ENCODE measurements at places on chromosomes 7 and 10.
A peak's percentile ranks its signal among the peaks of the same experiment; 100 is the strongest.

GRCh38 chr7:132345030-132345429, 231.2 kb downstream of the PLXNA4 start:
- no peak for DNase-seq

DNA sequence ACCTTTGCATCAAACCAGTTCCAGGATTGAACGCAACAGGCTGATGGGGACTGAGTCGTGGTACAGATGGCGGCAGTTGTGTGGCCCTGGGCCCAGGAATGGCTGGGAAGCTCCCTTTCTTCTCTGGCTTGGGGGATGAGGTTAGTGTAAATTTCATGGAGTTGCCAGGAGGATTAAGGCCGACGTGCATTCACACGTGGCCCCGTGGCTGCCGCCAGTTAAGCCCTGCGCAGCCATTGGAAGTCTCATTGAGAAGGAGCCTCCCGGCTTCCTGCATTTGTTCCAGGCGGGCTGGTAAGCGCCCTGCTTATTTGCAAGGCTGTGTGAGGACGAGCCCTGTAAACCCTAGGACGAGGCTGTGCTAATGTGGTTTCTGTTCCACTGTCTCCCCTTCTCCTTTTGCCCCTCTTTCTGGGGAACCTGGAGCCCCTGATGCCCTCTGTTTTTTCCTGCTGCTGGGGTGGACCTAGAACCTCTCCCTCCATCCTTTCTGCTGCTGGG, 174.7 kb upstream of the TNRC18 start:
- no peak for DNase-seq

- no peak for DNase-seq
These were observed 59.5 kb downstream of the ACADSB start for GRCh38 chr10:123068087-123068853.

DNA sequence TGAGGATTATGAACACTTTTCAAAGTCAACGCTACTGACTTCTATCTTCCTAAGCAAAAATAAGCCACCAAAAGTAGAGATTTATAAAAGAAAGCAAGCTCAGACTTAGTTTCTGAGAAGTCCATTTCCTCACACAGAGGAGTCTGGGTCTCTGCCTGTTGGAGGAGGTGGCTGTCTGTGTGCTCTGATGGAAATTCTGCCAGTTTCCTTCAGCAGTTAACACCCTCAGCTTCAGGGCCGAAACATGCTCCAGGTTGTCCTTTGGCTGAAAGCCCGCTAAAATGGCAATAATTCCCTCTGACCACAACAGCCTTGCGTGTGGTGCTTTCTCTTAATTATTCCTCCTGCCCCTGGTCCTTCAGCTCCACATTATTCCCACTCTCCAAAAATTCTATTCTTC, 127.8 kb upstream of the LAMB4 start:
- DNase-seq, result no peak

DNA sequence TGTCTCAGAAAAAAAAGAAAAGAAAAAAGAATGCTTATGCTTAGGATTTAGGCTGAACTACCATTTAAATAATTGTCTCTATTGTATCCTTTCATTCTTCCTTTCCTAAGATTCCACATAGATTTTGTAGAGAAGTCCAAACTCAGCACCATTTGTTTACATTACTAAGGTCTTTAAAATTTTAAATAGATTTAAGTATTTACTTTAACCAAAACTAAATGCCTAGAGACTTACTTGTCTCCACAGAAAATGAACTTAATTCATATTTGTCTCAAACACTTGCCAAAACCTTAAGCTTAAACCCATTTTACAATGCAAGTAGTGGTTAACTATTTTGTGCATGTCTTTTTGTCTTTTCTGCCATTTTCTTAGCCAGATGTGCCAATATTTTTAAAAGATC, 54.1 kb upstream of the ABI1 start:
- peak; percentile 3 for DNase-seq

- DNase-seq, result no peak
These were observed 6.5 kb downstream of the NACAD start for GRCh38 chr7:45082031-45082830.

DNA sequence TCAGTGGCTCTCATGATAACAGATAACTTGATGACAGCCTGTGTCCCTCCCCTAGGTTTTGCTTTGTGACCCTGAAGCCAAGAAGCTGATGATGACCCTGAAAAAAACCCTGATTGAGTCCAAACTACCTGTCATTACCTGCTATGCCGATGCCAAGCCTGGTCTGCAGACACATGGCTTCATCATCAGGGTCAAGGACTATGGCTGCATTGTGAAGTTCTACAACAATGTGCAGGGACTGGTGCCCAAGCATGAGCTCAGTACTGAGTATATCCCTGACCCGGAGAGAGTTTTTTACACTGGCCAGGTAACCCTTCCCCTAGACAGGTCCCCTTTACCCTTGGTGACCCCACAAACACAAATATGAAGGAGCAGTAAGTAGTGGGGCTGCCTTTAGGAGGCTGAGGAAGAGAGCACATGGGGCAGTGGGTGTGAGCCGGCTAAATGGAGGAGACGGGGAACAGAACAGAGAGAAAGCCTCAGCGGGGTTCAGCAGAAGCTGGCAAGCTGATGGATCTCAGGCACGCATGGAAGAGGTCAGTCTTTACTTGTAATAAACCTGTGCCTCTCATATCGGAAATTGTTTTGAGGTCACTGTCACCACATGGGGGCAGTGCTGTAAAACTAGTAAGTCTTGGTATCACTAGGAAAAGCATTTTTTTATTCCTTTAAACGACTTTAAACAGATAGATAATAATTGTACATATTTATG, 20.2 kb downstream of the PDCD11 start:
- DNase-seq, result peak; percentile 24

DNA sequence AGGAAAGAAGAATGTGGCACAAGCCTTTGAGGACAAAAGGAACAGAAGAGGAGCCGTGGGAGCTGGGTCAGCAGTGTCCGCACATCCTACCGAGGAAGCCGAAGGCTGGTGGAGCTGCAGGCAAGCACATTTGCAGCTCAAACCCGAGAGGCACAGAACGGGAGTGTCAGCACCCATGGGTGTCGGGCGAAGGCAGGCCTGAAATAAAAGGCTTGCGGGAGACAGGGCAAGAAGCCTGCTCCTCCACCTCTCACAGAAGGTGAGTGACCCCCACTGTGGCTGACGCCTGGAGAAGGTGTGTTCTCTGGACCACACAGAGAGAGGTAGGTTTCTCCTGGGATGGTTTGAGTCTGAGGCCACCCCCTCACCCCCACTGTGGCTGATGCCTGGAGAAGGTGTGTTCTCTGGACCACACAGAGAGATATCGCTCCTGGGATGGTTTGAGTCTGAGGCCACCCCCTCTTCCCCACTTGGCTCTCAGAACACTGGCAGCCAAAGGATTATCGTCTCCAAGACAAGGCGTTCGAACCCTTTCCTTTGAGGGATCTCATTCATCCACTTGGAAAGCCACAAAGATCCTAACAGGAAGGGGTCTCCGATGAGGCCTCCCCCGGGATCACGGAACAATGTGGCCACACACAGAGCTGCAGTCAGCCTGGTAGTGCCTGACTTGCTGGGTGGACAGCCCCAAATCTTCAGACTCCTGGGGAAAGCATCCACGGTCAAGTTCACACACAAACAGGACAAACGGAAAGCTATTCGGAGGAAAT, 21.6 kb upstream of the GTPBP4 start:
- no peak for DNase-seq

- no peak for DNase-seq
These were observed 10.0 kb upstream of the SERPINE1 start for GRCh38 chr7:101116898-101117297.

- DNase-seq, result no peak
These were observed 6.7 kb downstream of the SLC37A3 start for GRCh38 chr7:140391634-140392033.

DNA sequence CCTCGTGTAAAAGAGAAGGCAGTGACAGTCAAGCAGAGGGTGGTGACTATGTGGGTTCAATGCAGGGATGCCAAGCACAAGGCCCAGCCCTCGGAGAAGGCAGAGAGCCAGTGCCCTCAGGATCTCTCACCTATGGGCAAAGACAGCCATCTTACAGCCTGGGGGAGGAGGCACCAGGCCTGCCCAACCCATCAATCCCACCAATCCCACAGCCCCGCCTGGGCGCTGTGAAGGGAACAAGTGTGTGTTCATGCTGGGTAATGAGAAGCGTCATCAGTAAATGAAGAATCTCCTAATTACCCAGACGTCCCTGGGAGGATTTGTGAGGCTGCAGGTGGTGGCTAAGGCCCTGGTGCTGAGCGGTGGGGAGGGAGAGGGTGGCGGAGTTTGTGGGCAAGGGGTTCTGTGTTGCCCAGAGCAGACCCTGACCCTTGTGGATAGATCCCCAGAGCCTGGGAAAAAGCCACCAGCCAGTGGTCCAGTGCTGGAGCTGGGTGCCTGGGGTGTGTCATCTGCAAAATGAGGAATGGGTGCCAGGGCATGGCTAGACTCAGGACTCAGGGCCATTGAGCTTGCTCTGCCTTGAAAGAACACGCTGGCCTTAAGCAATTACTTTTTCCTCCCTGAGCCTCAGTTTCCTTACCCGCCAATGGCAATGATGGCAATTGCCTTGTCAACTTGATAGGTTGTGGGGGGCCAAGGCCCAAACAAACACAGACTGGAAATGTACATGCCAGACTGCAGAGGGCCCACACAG, 128.1 kb upstream of the UNC5B start:
- DNase-seq, result no peak

GRCh38 chr7:30278849-30279652, 5.3 kb upstream of the ZNRF2 start:
- DNase-seq, result no peak

DNA sequence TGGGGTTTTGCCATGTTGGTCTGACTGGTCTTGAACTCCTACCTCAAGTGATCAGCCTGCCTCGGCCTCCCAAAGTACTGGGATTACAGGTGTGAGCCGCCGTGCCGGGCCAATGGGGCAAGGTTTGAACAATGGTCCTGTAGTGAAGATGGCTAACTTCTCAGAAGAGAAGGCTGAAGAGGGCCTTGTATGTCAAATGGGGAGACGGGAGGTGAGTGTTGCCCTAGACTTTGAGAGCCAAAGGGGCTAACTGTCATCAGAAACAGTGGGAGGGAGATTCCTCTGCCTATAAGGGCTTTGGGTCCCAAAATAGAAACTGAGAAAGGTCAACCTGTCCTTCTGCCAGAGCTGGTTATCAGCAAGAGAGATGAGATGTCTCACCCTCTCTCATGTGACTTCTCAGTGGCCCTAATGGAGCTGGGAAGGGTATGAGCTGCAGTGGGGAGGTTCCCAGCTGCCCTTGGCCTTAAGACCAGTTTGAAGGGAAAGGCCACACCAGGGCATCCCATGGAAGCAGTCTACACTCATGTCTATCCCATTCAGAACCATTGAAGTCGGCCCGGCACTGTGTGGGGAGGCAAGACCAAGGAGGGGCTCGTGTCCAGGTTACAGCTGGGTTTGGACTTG, 1.3 kb upstream of the SAMD8 start:
- no peak for DNase-seq

DNA sequence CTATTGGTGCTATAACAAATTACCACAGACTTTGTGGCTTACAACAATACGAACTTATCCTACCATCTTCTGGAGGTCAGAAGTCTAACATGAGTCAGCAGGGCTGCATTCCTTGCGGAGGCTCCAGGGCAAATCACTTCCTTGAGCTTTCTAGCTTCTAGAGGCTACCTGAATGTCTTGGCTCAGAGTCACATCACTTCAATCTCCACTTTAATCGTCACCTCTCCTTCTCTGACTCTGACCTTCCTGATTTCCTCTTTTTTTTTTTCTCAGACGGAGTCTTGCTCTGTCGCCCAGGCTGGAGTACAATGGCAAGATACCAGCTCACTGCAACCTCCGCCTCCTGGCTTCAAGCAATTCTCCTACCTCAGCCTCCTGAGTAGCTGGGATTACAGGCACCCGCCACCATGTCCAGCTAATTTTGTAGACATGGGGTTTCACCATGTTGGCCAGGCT, 44.6 kb upstream of the ANAPC16 start:
- DNase-seq, result peak; percentile 57

DNA sequence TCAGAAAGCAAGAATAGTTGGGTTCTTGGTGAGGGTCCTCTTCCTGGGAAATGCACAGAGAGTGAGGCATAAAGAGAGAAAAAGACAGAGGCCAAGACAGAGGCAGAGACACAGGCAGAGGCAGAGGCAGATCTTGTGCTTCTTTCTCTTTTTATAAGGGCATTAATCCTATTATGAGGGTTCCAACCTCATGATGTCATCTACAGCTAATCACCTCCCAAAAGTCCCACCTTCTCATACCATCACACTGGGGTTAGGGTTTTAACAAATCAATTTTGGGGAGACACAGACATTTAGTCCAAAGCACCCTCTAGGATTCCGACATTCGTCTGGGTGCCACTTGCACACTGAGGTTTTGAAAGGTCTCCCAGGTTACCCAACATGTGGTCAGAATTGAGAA, 17.8 kb downstream of the KCNK18 start:
- no peak for DNase-seq

GRCh38 chr7:101138213-101138870, 11.4 kb downstream of the SERPINE1 start:
- DNase-seq, result peak; percentile 83

DNA sequence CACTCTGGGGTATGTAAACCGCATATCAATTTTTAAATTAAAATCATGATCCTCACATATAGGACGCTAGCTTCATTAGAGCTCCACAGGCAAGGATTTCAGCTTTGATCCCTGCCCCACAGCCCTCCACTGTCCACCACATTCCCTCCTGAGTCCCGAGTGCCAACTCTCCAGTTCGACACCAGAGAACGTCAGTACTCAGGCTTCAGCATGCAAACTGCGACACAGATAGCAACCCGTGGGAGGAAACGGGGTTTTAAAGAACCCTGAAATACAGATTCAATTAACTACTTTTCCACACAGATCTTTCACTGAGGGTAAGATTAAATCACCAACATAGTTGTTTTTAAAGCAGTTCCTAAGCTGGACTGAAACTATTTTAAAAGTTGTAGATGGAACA, 26.1 kb downstream of the RAPGEF5 start:
- DNase-seq, result no peak

GRCh38 chr7:34718867-34719266, 60.8 kb downstream of the NPSR1 start:
- no peak for DNase-seq

All from GM04503 (cell line).